ENCODE measurements at places on chromosomes 16 and 17. TPM values are rescaled to one million over a fixed set of nuclear protein-coding genes. Genes with fewer than 3 reads are reported as not detected.

The EIF1 gene
- total RNA-seq = 837 TPM

- H3K27ac ChIP-seq = no peak overlapping the region
- H3K4me3 ChIP-seq = no peak overlapping the region
- H3K4me1 ChIP-seq = peaks cover 18% of the 10 kb centered on the region
- DNase-seq = peak; percentile 19
- peaks cover 6% of the 10 kb centered on the region for H3K27me3 ChIP-seq
- no peaks in the 10 kb centered on the region for H3K36me3 ChIP-seq
Measured at GRCh38 chr16:55503726-55504550, 4.9 kb upstream of the LPCAT2 start.

DNA sequence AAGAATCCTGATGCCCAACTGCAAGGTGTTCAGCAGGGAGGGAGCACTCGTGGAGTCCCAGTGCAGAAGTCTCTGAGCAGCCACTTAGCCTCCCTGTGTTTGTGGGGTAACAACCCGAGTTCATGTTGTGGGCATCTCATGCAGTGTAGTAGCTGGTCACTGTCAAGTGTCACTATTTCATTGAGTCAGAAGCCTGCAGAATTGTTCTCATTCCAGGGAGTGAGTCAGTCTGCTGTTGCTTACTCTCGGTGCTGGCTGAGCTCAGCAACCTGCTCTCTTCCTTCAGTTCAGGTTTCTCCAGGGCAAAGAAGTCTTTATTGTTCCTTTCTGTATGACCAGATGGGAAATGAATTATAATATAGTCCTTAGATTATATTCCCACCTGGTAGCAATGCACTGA lies 24.1 kb downstream of the HMOX2 start:
- H3K4me3 ChIP-seq = no peak overlapping the region
- no peak for DNase-seq
- H3K4me1 ChIP-seq = peaks cover 50% of the 10 kb centered on the region
- peaks cover 21% of the 10 kb centered on the region for H3K36me3 ChIP-seq

- H3K4me3 ChIP-seq = no peak overlapping the region
- peaks cover 13% of the 10 kb centered on the region for H3K4me1 ChIP-seq
- H3K27ac ChIP-seq = no peak overlapping the region
- no peaks in the 10 kb centered on the region for H3K36me3 ChIP-seq
- H3K27me3 ChIP-seq = no peaks in the 10 kb centered on the region
Measured at GRCh38 chr17:80426671-80427326, 11.8 kb downstream of the ENDOV start.

DNA sequence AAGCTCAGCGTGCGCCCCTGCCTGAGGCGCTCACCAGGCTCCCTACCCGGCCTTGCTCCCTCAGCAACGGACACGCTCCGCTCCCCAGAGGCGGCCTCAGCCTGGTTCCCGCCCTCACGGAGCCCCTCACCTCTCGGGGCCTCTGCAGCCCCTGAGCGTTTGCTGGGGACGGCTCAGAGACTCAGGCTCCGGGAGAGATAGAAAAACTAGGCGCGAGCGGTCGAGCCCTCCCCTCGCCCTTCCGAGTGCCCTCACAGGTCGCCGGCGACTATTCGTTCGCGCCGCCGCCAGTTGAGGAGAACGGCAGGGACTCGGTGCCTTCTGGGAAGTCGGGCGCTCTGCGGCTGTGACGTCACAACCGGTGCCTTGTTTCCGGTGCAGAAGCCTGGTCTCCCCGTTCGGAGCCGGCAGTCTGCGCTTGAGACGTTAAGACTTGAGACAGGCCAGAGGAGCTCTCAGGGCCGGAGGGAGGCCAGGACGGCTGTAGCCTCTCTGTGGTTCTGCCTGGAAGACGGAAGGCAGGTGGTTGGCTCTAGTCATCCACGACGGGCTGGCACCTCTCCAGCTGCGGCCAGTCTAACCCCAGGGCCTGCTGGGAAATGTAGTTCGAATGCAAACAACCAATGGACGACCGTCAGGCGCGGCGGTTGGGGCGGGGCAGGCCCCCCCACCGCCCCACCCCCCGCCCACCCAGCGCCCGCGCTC lies at the start of gene ZNF200:
TSS of gene ZNF200 (minus strand) at position 302 of the 705 bp plus-strand sequence. CDS start 1,403 bp downstream, outside the sequence.
- peak; percentile 98 for DNase-seq
- H3K27ac ChIP-seq = peak within 1 kb of the TSS; percentile 95
- H3K4me1 ChIP-seq = peaks cover 20% of the 10 kb centered on the region

The SHCBP1 gene
- total RNA-seq = 43.9 TPM

The CAPNS2 gene
- total RNA-seq = not detected

GRCh38 chr17:14302431-14303099 lies 1.7 kb downstream of the HS3ST3B1 start:
- H3K4me1 ChIP-seq = peaks cover 57% of the 10 kb centered on the region
- peaks cover 21% of the 10 kb centered on the region for H3K36me3 ChIP-seq
- H3K27ac ChIP-seq = peak overlapping the region; percentile 97
- peaks cover 10% of the 10 kb centered on the region for H3K27me3 ChIP-seq
- peak overlapping the region; percentile 91 for H3K4me3 ChIP-seq
- peak; percentile 96 for DNase-seq

The KRT15 gene
- total RNA-seq = not detected

The FLOT2 gene
- 111 TPM for total RNA-seq

The GAST gene
- total RNA-seq = not detected

The ARHGDIG gene
- not detected for total RNA-seq

DNA sequence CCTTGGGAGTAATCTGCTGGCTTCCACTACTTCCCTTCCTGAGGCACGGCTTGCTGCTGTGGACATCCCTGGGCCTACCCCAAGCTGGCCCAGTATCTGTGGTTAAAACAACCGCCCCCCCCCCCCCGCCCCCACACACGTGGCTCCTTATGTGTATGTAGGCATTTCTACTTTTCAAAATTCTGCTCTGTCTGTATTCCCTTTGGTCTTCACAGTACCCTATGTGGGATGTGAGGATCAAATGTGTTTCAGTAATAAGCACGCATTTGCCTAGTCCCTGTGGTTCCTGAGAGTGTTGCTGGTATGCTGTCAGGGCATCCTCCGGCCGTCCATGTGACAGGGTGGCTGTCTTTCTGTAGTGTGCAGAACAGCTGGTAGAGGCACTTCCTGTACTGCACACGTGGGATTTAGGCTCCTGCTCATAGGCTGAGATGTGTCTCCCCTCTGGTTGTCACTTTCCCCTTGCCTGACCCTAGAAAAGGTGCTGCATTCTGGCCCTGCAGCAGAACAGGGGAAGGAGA lies 2.2 kb downstream of the NT5M start:
- H3K4me3 ChIP-seq = peak overlapping the region; percentile 89
- peak overlapping the region; percentile 85 for H3K27ac ChIP-seq
- peak; percentile 89 for DNase-seq
- peaks cover 25% of the 10 kb centered on the region for H3K4me1 ChIP-seq

The PPL gene
- not detected for total RNA-seq

GRCh38 chr17:42141382-42141781 lies 13.4 kb downstream of the RAB5C start:
- H3K36me3 ChIP-seq = peaks cover 29% of the 10 kb centered on the region
- DNase-seq = no peak
- peaks cover 17% of the 10 kb centered on the region for H3K4me1 ChIP-seq
- H3K4me3 ChIP-seq = no peak overlapping the region
- H3K27me3 ChIP-seq = no peaks in the 10 kb centered on the region
- no peak overlapping the region for H3K27ac ChIP-seq

The MYOCD gene
- total RNA-seq = not detected

The SALL1 gene
- not detected for total RNA-seq

The ALOX12 gene
- not detected for total RNA-seq

GRCh38 chr17:27242951-27243350 lies 51.0 kb upstream of the WSB1 start:
- DNase-seq = no peak
- H3K4me1 ChIP-seq = peaks cover 29% of the 10 kb centered on the region
- no peak overlapping the region for H3K4me3 ChIP-seq

DNA sequence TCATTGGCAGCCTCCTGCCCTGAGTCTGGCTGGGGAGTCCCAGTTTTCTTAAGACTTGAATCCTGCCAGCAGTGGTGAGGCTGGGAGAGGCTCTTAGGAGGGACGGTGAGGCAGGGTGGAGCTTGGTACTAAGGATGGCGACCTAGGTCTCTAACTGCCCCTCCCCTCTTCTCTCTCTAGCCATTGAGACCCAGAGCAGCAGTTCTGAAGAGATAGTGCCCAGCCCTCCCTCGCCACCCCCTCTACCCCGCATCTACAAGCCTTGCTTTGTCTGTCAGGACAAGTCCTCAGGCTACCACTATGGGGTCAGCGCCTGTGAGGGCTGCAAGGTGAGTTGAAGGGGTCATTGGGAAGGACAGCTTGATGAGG lies 16.4 kb downstream of the GJD3 start:
- H3K36me3 ChIP-seq = peaks cover 28% of the 10 kb centered on the region
- no peak for DNase-seq
- H3K4me3 ChIP-seq = no peak overlapping the region
- peak overlapping the region; percentile 5 for H3K27ac ChIP-seq
- no peaks in the 10 kb centered on the region for H3K27me3 ChIP-seq

GRCh38 chr16:1117176-1117900 lies 21.3 kb upstream of the C1QTNF8 start:
- no peaks in the 10 kb centered on the region for H3K4me1 ChIP-seq
- H3K4me3 ChIP-seq = no peak overlapping the region
- DNase-seq = no peak
- no peaks in the 10 kb centered on the region for H3K36me3 ChIP-seq
- no peak overlapping the region for H3K27ac ChIP-seq
- no peaks in the 10 kb centered on the region for H3K27me3 ChIP-seq

DNA sequence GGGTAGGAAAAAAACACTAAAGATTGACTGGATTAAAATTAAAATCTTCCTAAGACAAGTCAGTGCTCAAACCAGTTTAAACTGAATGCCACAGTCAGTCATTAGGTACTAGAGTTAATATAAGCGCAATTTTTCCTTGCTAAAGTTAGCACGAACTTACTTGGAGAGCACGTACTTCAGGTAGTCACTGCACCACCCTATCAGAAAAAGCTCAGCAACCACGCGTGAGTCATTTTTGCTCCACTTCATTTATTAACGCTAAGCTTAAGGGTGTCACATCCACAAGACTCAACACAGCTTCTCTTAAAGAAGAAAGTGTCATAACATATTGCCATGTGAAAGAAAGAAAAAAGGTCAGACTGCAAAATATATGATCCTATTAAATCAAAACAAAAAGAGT lies 53.1 kb downstream of the TEX2 start:
- DNase-seq = no peak
- no peak overlapping the region for H3K27ac ChIP-seq
- H3K4me1 ChIP-seq = peaks cover under 1% of the 10 kb centered on the region
- H3K27me3 ChIP-seq = no peaks in the 10 kb centered on the region
